ENCODE measurements at places on chromosomes 11 and 22.

DNA sequence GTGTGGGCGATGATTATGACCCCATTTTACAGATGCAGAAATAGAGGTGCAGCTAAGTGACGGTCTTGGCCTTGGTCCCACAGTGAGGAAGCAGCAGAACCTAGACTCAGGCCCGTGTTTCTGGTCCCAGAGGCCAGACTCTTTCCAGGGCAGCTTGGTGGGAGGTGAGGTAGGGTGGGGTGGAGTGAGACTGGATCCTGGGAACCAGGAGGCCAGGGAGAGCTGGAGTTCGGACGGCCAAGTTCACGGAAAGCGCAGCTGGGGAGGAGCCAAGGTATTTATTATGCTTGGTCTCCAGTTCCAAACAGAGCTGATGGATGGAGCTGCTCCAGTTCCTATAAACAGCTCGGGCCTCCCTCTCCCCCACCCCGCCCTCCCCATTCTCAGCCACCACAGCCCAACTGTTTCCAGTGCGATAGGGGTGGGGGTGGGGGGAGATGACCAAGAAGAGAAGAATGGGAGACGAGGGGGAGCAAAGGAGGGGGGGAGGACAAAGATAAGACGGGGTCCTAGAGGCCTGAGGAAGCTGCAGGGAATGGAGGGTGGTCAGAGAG is 16.2 kb downstream of the LRRC32 start:
- DNase-seq, result no peak

GRCh38 chr11:111982019-111982464 is 43.2 kb upstream of the DLAT start:
- DNase-seq, result peak; percentile 94

- DNase-seq, result peak; percentile 72
Observed at GRCh38 chr11:93921695-93922468, 71.5 kb upstream of the VSTM5 start.

DNA sequence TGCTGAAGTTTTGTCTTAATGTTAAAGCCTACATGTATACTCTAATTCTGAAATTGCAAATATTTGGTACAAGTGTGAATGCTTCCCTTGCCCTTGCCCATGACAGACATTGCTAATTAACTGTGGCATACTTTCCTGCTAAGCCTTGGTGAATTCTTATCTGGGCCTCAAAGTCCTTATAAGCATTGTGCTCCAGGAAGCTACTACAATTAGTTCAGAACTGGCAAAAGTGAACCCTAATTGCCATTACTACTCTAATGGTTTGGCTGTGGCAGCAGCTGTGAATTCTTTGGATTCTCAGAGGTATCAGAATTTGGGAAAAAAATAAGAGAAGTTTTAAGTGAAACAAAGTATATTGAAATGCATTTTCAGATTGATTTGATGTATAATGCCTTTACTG is 24.3 kb downstream of the EMSY start:
- no peak for DNase-seq

GRCh38 chr11:35540526-35540925 is 15.1 kb upstream of the PAMR1 start:
- DNase-seq, result no peak

GRCh38 chr11:26702406-26702805 is 19.5 kb downstream of the SLC5A12 start:
- no peak for DNase-seq

GRCh38 chr11:32172041-32172847 is 81.4 kb downstream of the RCN1 start:
- DNase-seq, result no peak

Data from T47D (cell line).